ENCODE measurements at places on chromosomes 6 and 20.

GRCh38 chr6:111832833-111833418, 40.3 kb downstream of the FYN start:
- no peak for DNase-seq

DNA sequence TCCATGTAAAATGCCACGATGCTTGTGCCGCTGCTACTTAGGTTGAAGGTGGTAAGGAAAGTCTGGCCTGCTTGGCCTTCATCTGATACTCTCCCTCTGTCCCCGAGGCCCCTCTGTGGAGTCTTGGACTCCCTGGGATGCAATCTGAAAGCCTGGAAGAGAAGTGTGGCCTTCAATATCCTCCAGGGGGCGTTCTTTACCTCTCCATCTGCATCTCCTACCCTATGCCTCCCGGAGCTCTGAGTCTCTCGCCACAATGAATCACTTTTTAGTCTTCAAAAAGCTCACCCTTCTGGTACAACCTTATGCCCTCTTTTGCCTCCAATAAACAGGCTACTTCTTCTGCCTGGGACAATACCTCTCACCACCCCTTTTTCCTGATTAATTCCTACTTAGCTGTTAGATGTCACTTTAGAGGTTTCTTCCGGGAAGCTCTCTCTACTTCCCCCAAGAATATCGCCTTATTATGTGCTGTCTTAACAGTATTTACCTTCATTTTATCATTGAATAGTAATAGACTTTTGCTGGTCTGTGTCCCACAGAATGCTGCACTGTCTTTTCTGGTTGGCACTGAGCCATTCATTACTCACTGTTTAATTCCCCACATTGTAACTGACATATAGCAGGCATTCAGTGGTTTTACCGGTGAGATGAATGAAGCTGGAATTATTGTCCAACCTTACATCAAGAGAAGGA, 13.9 kb upstream of the ATG5 start:
- DNase-seq = no peak

DNA sequence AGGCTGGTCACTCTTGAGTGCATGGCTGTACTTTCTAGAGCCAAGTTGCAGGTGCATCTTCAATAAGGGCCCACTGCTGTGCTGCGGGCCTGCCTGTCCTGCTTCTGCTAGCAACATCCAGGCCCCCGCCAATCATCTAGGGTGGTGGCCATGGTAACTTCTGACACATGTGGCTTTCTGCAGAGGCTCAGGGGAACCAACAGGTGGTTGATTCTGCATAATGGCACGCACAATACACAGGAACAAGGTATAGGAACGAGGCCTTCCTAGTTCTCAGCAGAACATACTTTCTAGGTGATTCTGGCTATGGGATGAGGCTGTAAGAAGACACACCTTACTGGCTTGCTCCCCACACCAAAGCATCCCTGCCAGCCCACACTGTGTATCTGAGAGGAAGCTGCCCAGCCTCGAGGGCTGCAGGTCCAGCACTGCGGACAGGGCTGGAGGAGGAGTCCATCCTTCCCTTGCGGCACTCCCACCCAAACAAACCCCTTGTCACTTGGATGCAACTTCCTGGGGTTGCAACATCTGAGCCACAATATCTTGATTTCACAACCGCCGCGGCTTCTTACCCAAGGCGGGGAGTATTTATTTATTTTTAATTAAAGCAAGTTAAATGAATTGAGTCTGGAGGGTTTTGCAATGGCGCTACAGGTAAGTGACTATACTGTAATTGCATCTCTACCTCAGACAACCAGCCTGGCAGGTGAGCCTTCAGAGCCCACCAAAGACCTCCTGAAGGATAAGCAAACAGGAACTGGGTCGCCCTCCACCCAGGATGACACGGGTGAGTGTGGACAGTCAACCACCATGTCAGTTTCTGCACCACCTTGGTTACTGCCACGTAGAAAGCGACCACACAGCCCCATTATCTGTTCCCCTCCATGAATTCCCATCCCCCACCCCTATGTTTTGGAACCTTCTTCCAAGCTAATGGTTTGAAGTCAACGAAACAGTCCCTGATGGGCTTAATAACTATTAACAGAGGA, 49.6 kb downstream of the SULF2 start:
- no peak for DNase-seq

DNA sequence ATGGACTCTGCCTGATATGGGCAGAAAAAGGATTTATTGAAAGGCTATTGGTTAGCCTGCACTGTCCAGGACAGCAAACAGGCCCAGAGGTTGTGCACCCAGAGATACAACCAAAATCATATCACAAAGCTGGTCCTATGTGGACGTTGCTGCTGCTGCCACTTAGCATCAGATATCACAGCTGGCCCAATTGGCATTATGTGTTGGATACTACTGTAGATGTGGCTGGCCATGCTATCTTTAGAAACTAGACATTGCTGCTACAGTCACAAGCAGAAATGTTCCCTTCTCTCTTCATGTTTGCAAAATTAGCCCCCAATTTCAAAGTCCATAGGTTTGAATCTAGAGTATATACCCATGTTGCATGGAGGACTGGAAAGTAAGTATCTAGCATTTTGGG, 42.2 kb upstream of the CEP85L start:
- DNase-seq = no peak

GRCh38 chr6:167552258-167552630, 227.4 kb downstream of the TTLL2 start:
- no peak for DNase-seq

- no peak for DNase-seq
Observed at GRCh38 chr6:146219101-146219500, 190.2 kb downstream of the GRM1 start.

GRCh38 chr20:49276961-49277785, 684 bp downstream of the ZNFX1 start:
- DNase-seq = no peak

DNA sequence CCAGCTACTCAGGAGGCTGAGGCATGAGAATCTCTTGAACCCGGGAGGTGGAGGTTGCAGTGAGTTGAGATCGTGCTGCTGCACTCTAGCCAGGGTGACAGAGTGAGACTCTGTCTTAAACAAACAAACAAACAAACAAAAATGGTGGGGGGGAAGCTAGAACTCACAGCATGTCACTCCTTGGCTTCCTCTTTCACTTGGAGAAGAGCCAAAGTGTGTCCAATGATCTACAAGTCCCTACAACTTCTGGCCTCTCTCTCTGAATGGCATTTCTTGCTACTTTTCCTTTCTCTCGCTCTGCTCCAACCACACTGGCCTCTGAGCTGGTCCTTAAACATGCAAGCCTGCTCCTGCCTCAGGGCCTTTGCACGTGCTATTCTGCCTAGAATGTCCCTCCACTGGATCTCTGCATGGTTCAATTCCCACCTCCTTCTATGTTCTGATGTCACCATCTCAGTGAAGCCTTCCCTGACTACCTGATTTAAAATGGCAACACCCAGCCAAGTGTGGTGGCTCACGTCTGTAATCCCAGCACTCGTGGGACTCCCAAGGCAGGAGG, 8.1 kb downstream of the TLDC2 start:
- no peak for DNase-seq

- no peak for DNase-seq
Observed at GRCh38 chr6:16031278-16031981, 97.5 kb upstream of the MYLIP start.

DNA sequence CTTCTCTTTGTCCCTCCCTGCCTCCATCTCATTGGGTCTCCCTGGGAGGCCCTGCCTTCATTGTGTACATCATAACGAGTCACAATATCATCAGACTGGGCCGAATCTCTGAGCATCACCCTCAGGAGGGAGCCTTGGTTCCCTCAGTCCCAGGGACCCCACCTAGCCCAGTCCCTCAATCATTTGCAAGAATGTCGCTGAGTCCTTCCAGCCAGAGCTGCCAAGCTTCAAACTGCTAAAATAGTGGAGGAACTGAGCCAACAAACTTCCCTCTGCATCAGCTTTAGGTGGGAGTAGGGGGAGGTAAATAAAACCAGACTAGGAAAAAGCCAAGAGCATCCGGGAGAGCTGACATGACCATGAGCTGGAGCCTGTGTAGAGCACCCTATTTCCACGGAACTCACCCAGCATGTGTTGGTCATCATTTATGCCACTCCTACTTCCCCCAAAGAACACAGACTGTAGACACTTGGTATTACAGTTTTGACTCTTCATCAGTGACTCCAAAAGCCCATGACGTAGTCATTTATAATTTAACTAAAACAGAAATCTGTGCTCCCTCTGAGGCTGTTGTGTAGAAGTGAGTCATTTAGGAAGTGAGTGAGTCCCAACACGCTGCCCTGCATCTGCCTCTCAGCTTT, 28.8 kb upstream of the IL17A start:
- no peak for DNase-seq

DNA sequence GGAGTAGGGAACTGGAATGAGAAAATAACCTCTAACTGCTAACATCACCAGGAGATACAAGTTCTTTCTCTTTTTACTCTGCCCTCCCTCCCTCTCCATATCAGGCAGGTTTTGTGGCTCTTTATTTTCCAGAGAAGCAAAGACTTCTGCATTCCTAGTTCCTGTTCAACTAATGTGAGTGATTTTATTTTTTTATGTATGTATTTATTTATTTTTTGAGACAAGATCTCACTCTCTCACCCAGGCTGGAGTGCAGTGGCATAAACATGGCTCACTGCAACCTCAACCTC, 6.0 kb upstream of the IER3 start:
- DNase-seq = no peak

- DNase-seq = no peak
Observed at GRCh38 chr20:62805155-62805710, 598 bp downstream of the OGFR start.

DNA sequence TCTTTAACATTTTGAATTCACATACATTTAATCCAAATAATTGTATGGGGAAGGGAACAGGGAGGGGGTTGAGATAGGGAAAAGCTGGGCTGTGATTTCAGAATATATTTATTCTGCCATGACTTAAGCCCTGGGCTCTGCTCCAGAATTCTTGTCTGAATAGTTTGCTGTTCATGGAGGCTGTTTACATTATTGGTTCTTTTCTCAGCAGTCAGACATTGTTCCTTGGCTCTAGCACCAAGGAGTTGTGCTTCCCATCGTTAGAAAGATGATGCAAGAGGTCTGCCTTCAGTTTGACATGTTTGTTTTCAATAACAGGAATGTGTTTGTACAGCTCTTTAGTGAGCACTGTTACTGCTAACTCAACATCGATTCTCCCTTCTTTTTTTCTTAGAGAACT, 198.8 kb upstream of the CDYL start:
- no peak for DNase-seq

DNA sequence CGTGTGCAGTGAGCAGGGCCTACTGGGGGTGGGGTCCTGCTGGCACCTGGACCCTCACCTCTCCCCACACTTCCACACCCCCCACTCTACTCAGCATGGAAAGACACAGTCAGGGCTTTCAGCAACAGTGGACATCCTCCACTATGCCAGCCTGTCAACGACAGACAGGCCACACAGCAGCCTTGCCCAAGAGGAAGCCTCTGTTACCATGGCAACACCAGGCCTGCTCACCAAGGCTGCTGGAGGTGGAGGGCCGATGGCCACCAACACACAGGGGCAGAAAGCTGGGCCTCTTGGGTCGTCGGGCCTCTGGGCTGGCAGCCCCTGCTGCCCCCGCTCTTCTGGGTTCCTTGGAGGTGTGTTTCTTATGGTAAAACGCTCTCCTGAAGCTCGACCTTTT, 13.6 kb downstream of the BNIP5 start:
- no peak for DNase-seq

- no peak for DNase-seq
Observed at GRCh38 chr6:47716207-47716606, 17.8 kb downstream of the ADGRF4 start.

DNA sequence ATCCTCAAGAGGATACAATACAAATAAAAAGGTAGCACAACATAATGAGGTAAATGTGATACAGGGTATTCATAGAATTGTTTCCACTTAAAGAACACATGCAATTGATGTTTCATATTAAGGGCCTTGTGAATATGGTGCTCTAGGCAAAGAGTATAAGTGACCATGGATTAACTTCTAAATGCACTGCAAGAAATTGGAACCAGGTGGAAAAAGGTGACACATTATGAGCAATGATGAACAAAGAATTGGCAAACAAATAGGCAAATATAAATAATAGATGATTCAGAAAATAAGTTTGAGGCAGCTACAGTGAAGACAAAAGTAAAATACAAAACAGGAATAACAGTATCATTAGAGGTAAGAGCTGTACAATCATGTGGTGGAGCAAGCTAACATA, 192.0 kb downstream of the GRIK2 start:
- no peak for DNase-seq

- no peak for DNase-seq
Observed at GRCh38 chr20:14761903-14762302, 424.5 kb upstream of the FLRT3 start.

- DNase-seq = no peak
Observed at GRCh38 chr6:160429620-160429895, 81.4 kb downstream of the SLC22A3 start.

DNA sequence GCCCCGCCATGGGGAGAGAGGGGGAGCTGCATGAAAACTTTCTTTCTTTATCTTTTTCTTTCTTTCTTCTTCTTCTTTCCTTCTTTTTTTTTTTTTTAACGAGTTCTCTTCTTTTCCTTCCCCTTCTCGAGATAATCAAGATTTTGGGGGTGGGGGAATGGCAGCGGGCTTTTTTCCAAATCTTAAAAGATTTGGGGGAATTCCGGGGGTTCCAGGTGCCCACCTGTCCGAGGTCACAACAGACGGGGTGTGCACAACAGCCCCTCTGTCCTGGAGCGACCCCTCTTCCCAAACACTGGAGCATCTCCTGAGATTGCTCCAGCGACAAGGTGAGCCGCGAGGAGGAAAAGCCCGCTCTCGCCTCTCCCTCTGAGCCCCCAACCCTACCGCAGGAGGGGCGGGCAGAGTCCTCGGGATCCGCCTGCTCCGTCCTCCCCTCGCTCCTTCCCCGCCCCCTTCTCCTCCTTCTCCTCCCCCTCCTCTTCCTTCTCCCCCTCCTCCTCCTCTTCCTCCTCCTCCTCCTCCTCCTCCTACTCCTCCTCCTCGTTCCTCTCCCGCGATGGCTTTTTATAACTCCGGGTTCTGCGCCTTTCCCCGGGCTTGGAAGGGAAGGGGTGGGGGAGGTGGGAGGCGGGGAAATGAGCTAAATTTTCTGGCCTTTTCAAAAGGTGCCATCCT, 689 bp upstream of the KCNB1 start:
- no peak for DNase-seq

GRCh38 chr20:19130613-19130984, 81.8 kb upstream of the SLC24A3 start:
- DNase-seq = no peak

GRCh38 chr20:32804022-32804715, 15.6 kb upstream of the MAPRE1 start:
- no peak for DNase-seq

DNA sequence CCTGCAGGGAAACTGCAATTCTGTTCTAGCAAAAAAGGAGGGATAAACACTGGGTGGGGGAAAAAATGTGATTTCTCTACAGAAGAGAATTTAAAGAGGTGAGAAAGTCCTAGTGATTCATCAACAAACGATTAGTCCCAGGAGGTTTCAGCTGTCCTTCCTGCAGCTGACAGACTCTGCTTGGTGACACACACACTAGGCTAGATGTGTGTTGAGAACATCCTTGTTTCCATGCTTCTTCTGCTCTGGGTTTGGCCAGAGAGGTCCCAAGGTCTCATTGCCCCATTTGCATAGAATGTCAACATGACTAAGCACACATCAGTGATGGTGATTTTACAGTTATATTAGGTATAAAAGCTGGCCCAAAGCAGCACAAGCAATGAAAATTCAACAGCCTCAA, 258.3 kb downstream of the NFATC2 start:
- no peak for DNase-seq

All from stimulated activated CD8-positive, alpha-beta memory T cell treated with anti-CD3 and anti-CD28 coated beads, Interleukin-15, amount 100 ng/mL, for 24 hours (primary cell).